ENCODE measurements at places on chromosomes 7 and 10.

GRCh38 chr7:88523645-88524044, 217.0 kb upstream of the STEAP4 start:
- DNase-seq = no peak

DNA sequence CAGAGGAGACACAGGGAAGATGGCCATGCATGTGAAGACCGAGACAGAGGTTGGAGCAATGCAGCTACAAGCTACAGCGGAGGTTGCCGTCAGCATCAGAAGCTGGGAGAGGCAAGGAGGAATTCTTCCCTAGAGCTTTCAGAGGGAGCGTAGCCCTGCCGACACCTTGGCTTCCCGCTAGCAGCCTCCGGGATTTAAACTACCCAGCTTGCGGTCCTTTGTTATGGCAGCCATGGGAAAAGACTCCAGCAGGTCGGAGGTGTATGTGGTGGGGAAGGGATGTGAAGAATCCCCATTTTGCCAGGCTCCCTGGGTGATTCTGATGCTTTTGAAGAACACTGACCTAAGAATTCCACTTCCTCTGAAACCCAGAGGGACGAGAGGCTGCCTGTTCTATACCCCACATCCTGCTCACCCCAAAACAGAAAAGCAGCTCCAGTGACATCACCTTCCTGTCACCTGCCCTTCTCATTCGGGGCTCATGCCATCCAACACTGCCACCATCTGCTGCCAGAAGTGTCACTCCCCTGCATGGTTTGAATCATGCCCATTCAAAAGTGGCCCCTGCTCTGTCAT, 3.3 kb upstream of the SEPHS1 start:
- no peak for DNase-seq

GRCh38 chr10:69223028-69223342, 2.9 kb downstream of the HKDC1 start:
- no peak for DNase-seq

DNA sequence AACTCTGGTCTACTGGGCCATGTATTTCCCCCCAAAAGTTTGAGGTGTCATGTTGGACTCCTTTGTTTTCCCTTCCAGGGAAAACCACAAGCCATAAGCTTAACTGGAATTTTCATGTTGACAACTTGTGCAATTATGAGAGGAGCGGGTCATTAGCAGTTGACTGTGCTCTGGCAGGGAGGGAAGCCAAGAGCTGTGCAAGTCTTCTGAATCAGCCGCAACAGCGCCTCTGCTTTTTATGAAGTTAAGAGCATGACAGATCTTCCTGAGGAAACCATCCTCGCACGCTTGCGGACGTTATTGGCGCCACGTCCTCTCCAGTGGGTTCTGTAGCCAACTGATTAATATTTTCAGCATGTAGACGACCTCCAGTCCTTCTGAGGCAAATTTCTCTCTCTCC, 148.7 kb upstream of the MKI67 start:
- DNase-seq = no peak

- no peak for DNase-seq
Observed at GRCh38 chr7:155769701-155770100, 42.6 kb downstream of the SHH start.

- DNase-seq = peak; percentile 41
Observed at GRCh38 chr10:70932392-70933196, 44.2 kb upstream of the PCBD1 start.

DNA sequence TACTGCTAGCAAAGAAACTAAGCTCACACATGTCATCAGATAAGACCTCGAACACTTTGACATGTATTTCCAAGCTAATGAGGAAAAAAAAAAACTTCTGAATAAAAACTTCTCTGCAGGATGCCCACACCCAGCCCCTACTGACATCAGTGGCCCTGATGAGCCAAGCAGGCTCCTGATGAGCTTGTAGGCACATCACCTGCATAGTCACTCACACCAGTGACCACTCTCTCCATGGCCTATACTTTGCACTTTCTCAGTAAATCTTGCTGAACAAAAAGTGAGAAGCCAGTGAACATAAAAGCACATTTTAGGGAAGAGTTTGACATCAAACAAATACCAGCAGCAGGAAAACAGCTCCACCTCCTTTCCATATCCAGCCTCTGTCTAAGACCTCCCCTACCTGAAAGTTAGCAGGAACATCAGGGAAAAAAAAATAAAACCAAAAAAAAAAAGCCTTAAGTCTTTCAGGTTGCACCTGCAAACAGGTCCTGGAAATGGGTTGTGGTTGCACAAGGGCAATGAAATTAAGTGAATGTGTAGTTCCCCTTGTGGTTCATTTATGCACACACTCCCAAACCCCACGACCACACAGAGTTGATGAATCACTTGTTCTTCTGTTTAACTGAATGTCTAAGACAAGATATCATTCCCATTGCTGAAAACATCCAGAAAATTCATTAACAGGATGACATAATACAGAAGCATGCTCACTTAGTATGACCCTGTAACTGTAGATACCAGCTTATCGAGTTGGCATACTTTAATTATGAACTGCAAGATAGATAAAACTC, 205.2 kb upstream of the PDE1C start:
- DNase-seq = no peak

DNA sequence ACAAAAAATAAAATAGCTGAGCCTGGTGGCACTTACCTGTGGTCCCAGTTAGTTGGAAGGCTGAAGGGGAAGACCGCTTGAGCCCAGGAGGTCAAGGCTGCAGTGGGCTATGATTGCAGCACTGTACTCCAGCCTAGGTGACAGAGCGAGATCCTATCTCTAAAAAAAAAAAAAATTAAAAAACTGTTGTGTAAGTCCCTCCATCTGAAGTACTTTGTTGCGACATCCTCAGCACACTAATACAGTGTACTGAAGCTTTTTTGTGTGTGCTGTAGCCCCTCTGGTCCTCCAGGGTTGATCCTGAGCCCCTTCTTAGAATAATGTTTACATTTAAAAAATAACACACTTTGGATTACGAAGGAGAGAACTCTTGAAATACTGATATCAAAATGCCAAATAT, 71.3 kb downstream of the PFKFB3 start:
- no peak for DNase-seq

DNA sequence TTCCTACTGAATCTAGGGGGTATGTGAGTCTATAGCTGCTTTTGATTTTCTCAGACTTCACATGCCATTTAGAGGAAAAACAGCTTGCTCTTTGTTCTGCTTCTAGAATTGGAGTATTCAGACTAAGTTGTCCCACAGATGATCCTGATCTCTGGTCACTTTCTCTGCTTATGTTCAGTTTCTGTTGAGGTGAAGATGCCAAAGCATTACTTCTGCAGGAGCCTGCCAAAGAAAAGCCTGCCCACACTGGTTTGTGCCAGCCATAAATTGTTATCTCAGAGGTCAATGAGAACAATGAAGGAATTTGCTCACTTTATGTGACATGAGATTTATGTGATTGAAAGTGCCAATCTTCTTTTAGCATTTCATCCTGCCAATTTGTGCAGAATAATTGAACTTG, 163.6 kb downstream of the CDK14 start:
- DNase-seq = no peak

DNA sequence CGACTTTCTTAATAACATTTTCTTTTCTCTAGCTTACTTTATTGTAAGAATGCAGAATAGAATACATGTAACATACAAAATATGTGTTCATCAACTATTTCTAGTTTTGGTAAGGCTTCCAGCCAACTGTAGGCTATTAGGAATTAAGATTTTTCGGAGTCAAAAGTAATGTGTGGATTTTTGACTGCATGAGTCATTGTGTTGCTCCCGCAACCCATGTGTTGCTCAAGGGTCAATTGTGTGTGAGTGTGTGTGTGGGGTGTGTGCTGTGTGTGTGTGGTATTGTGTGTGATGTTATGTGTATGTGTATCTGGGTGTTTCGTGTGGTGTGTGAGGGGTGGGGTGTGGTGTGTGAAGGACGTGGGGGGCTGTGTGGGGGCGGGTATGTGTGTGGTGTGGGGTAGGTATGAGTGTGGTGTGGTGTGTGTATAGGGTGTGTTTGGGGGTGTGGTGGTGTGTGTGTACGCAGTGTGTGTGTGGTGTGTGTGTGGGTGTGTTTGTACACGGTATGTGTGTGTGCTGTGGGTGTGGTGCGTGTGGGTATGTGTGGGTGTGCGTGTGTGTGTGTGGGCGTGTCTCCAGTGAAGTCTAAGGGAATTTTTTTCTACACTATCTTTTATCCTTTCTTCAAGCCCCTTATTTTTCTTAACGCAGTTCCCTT, 60.5 kb downstream of the RSU1 start:
- no peak for DNase-seq

GRCh38 chr10:44587488-44588318, 202.8 kb upstream of the CXCL12 start:
- DNase-seq = no peak

DNA sequence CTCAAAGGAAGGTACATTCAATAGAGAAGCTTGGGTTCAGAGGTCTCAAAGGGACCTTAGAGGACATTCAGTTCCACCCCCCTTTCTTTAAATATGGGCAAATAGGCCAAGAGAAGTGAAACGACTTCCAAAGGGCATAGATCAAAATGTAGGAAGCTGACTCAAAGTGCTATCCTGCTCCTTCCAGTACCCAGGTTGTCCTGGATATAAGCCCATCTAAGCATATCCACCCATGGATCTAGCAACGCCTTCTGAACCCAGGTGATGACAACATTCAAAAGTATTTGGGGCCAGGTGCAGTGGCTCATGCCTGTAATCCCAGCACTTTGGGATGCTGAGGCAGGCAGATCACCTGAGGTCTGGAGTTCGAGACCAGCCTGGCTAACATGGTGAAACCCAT, 5.3 kb downstream of the ATXN7L1 start:
- DNase-seq = no peak

- DNase-seq = no peak
Observed at GRCh38 chr7:81501220-81501619, 268.6 kb downstream of the HGF start.

- DNase-seq = no peak
Observed at GRCh38 chr7:36916619-36917018, 192.3 kb upstream of the AOAH start.

- DNase-seq = no peak
Observed at GRCh38 chr10:13758312-13758711, 171.5 kb downstream of the PRPF18 start.

GRCh38 chr7:113045379-113045778, 41.2 kb downstream of the GPR85 start:
- DNase-seq = no peak

DNA sequence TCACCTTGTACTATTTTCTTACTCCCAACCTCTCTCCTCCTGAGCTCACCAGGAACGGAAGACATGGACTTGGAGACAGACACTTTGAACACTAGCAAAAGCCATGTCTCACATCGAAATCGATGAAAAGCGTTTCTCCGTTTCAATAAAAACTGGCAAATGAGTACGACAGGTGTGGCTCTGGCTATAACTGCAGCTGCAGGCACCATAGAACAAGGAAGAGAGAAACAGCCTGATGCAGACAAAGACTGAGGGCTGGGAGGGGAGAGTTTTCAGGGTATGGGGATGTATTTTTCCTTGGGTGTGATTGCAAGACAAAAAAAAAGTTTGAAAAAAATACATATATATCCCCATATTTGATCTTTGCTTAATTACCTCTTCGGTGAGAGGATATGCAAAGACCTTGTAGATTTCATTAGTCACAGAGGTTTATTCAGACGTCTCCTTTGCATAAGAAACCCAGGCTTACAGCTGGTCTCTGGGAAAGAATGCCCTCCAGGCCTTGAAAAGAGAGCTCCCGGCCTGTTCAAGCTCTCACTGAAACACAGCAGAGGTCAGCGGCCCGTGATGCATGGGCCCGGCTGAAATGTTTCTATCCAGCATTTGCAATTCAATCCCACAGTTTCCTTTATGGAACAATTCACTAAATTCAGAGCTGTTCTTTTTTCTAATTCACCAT, 63.1 kb downstream of the TLL2 start:
- no peak for DNase-seq

GRCh38 chr7:49371771-49372170, 401.7 kb upstream of the VWC2 start:
- no peak for DNase-seq

DNA sequence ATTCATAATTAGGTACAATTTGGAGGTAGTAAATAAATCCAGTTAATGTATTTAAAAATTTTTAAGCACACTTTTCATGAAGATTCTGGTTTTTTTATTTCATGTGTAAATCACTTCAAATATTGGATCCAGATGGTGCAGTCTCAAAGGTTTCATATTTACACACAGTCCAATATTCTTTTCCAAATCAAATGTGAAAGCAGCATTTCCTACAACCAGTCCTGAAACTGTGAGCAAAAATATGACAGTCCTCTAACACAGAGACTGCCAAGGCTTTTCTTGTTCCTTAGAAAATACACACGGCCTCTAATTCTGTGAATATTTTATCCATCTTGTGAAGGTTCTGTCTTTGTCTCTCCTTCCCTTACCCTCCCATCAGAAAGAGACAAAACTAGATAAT, 645.9 kb downstream of the ARL4A start:
- no peak for DNase-seq

DNA sequence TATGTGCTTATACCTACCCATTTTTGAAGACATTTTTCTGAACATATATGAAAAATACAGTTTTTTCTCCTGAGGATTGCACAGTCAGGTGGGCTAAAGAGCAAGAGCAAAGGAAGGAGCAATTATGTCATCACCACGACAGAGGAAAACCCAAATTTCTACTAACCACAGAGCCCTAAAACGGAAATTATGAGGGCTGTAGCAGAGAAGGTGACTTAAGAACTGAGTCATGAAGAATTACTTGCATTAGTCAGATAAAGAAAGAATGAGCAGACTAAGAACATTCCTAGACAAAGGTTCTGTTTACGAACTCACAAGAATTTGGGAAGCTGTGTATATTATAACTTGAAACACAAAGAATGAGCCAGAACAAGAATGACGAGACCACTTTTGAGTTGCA, 974.4 kb downstream of the NXPH1 start:
- no peak for DNase-seq

DNA sequence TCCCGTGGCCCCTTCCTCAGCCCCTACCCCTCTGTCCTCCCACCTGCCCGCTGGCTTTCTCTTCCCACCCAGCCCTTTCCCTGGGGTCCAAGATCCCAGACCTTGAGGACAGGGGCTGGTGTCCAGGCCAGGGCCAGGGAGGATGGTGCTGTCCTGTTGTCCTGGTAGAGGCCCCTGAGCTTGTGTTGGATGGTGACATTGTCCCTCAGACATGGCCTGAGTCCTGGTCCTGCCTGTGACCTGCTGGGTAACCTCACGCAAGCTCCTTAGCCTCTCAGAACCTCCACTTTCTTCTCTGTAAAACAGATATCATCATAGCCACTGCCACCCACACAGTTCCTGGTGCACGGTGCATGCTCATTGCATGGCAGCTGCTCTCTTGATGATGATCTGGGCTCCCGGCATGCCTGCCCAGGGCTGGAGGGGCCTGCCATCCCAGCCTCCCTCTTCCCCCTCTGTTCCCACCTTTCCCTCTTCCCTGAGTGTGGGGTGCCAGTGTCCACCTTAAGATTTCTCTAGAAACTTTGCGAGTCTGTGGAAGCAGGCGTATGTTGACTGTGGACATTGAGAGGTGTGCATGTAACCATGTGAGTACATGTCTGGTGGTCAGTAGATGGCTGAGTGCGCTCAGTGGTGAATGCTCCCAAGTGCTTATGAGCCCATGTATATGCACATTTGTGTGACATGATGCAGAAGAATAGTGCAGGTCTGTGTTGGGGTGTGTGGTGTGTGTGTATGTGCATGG, 60.4 kb downstream of the NEURL1 start:
- no peak for DNase-seq

GRCh38 chr7:122306320-122307227, 2.0 kb upstream of the FEZF1 start:
- peak; percentile 64 for DNase-seq

GRCh38 chr7:143382126-143382790, 1.1 kb downstream of the ZYX start:
- no peak for DNase-seq

Data from NCI-H524 (cell line).